ENCODE measurements at places on chromosomes 5 and 9.

DNA sequence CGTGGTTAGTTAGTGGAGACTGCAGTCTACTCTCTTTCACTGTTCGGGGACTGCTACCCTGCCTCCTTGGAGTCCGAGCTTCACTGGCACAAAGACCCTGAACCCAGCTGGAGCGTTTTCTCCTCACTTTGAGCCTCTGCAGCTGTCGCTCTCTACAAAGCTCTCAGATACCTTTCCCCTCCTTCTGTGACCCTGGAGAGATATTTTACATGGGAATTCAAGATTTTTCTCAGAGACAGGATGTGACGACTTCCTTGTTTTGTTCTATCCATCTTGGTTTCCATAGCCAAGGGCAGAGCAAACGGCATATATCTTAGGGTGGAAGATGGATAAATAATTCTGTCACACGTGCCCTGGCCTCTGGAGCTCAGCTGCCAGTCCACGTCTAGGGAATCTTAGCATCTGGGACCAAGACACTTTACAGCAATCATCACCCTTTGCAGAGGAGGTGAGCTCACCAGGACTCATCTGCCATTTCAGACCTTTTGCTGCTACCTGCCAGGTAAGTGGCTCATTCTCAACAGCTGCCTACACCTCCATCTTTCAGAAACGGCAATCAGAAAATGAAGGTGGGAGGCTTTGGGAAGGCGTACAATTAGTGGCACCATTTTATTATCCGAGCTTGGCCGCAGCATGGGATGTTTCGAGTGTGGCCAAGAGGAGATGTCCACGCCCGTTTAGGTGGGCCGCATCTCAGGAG, at the start of gene BTNL9:
TSS of gene BTNL9 (plus strand) at position 336 of the 700 bp plus-strand sequence. CDS start 5,224 bp downstream, outside the sequence.
- no peak for DNase-seq

DNA sequence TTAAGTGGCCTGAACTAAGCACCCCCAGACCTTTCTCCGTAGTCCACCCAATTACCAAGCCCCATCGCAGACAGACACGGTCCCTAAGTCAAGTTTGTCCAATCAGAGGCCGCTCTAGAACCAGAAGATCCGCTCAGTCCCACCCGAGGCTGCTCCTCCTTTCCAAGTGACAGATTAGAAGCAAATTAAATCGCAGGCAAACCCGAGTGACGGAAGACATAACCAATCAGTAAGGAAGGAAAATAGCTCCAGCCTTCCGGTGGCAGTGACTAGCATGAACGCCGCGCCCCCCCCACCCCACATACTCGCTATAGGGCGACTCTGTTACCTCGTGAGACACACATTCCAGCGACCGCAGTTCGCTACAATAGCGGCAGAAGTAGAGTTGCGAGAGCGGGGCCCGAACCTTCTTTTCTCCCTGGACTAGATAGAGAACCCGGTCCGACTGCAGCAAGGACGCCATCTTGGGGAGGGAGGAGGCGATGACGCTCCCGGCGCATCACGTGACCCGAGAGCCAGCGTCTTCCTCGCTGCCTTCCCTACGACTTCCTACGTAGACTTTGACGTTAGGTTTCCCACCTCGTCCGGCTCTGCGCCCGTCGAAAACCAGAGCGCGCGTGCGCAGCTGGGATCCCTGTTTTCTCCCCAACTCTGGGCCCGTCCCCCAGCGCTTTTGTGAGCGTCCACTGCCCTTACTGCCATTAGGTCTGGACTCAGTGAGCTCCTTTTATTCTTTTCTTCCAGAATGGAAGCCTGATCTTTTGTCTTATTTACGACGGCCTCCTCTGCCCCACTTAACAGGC, at the start of gene DCTN4:
TSS of gene DCTN4 (minus strand) at position 487 of the 803 bp plus-strand sequence. CDS start at position 463, 24 bp downstream.
- peak; percentile 91 for DNase-seq

DNA sequence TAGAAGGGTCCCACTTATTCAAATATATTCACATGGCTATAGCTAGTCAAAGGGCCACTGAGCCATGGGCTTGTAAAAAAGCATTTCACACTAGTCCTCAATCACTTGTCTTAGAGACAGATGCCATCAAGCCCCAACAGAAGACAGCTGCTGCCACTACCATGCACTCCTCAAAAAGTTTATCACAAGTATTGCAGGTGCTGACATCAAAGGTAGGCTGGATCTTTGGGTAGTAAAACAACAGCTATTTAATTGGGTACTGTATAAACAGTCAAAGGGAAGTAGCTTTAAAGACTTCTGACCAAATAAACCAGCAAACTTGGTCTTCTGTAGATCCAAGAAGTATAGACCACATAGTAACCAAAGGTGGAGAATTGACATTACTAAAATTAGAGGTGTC, 59.2 kb upstream of the FER start:
- DNase-seq, result no peak

- DNase-seq, result no peak
These were observed 290.5 kb upstream of the MEF2C start for GRCh38 chr5:89173528-89173927.

GRCh38 chr5:33235304-33235703, 205.5 kb upstream of the TARS1 start:
- DNase-seq, result no peak

GRCh38 chr9:137731947-137732813, 113.4 kb downstream of the EHMT1 start:
- no peak for DNase-seq

GRCh38 chr5:180526269-180526668, 32.1 kb downstream of the CNOT6 start:
- no peak for DNase-seq

DNA sequence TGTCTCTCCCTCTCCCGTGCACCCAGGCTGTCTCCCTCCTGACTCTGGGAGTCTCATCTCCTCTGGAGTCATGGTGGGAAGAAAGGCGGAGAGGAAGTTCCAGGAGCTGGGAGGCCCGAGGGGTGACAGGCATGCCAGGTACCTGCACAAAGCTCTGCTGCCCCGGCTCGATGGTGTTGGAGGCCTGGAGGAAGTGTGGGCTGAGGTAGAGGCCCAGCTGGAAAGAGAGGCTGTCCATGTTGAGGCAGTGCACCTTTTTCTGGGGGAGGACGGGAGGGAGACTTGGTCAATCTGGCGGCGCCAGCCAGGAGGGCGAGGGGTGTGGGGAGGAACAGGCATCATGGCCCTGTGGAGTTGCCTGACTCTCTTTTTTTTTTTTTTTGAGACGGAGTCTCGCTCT, 15.9 kb downstream of the FPGS start:
- DNase-seq, result no peak

DNA sequence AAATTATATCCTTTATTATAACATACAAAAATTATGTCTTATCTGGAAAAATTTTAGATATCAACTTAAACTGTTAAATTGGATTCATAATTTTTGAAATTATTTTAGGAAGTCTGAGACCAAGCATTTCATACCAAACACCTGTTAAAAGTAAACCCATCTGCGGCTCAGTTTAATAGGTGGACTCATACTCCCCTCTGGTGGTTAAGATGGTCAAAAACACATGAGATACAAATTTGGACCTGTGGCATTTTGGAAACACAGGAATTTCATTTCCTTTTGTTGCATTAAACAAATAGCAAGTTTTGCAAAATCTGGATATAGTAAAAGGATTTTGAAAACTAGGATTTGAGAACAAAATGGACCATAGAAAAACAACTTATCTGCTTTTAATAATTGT, 53.7 kb downstream of the RGMB start:
- no peak for DNase-seq

GRCh38 chr5:52760695-52761366, 26.9 kb upstream of the ITGA1 start:
- peak; percentile 16 for DNase-seq

GRCh38 chr5:148583421-148583965, 70.8 kb downstream of the HTR4 start:
- DNase-seq, result no peak

DNA sequence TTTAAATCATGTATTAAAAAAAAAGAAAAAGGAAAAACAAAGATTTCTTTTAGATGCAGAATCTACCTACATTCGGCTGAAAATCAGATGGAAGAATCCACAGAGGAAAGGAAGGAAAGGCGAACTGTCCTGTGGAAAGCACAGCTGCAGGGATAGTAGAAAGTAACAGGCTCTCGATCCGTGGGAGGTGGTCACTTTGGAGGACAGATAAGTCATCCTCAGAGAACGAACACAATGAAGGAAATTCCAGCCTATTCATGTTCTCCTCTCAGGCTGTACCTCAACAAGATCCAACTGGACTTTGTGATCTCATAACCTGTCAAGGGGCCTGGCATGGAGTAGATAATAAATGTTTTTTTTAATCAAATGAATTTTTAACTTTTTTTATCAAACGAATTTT, 72.8 kb downstream of the NR6A1 start:
- no peak for DNase-seq

DNA sequence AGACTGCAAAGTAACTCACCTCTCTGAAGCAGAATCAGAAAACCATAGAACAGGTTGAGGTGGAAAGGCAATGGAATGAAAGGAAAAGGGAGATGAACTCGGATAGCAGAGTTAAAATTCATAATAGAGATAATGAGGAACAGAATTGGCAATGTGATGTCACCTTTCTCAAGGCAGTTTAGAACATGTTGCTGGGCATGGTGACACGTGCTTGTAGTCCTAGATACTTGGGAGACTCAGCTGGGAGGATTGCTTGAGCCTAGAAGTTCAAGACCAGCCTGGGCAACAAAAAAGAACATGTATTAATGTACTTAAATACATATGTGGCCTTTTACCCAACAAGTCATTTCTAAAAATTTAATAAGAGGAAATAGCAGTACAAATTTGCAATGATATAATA, 81.6 kb upstream of the MIER3 start:
- DNase-seq, result no peak

GRCh38 chr5:168819004-168819621, 239.9 kb upstream of the PANK3 start:
- DNase-seq, result no peak

GRCh38 chr9:35516479-35516878, 26.6 kb downstream of the RUSC2 start:
- DNase-seq, result no peak

- DNase-seq, result no peak
These were observed 2.9 kb upstream of the VDAC1 start for GRCh38 chr5:134007581-134008265.

- no peak for DNase-seq
These were observed 76.4 kb downstream of the TTLL11 start for GRCh38 chr9:122016744-122017143.

DNA sequence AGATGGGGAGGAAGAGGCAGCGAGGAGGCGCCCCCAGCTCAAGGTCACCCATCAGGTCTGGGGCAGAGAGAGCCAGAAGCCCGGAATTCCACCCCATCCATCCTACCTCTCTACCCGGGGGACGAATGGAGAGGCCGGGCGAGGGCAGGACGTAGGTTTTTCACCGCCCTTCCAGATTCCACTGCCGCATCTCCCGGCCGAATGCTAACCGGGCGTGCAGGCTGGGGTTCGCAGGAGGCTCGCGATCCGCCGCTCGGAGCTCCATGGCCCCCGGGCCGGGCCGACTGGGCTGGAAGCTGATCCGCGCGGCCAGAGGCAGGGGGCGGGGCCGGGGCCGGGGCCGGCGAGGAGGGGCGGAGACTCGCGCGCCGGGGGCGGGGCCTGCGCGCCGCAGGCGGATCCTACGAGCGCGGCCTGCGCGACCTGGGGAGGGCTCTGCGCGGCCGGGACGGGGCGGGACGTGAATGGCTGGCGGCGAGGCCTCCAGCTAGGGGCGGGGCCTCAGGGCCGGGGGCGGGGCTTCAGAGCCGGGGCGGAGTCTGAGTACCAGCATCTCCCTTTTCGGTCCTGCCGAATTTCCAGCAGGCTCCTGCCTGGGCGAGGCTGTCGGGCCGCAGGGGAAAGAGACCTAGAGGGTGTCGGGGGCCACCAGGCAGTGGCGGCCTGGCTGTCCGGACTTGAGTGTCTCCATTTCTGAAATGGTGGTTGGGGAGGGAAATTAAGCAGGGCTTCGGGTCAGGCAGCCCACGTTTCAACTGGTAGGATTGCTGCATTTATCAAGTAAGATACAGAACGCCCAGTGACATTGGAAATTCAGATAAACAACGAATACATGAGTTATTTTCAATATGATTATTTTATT, at the start of gene ST6GALNAC4:
TSS of gene ST6GALNAC4 (minus strand) at position 322 of the 862 bp plus-strand sequence. CDS start 622 bp downstream, outside the sequence.
- peak; percentile 92 for DNase-seq

DNA sequence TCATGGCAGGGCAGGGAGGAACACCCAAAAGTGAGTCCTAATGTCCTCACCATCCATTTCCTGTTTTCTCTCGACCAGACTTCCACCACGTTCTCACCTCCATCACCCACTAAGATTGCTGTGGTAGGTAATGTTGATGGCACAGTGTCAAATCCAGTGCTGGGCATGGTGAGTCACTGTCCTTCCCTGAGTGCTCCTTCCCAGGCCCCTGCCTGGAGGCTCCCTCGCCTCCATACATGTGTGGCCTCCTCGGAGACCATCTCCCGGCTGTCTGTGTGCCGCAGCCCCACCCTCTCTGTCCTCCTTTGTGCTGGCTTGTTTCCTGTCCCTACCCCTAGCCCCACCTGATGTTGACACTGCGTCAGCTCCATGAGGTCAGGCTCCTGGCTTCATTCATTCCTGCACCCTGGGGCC, 177.5 kb downstream of the SYK start:
- DNase-seq, result no peak

GRCh38 chr5:84253946-84254345, 130.7 kb downstream of the EDIL3 start:
- DNase-seq, result no peak

GRCh38 chr5:93164690-93165089, 416.3 kb downstream of the NR2F1-AS1 start:
- DNase-seq, result no peak

DNA sequence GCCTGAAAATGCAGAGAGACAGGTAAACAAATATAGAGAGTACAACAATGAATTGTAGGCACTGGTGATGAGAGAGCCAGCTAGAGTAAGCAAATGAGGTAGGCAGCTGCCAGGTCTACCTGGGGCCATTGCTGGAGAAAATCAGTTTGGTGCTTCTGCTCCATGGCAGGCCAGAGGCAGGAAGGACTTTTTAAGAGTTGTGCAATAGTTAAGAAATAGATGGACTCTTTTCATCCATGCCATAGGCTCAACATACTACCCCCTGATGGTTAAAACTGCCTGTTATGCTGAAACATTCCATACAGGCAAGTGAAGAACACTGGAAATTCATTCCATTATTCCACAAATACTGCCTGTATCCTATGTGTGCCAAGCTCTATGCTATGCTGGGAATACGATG, 86.5 kb upstream of the CCDC112 start:
- no peak for DNase-seq

DNA sequence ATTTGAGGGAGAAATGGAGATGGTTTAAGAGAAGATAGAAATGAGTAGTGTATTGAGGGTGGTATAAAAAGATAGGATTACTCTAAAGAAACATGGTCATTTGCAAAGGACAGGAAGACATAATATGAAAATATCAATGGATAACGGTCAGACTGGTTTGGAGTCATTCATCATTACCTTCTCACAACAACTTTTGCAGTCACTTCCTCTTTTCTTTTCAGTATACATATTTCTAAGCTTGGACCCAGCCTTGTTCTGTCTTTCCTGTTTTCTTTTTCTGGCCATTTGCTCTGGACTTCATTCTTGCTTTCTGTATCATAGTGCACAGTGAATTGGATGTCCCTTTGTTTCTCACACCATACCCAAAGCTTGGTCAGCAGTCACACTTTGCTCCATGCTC, 966.5 kb upstream of the TYRP1 start:
- no peak for DNase-seq

GRCh38 chr5:74333430-74333829, 307.1 kb downstream of the ENC1 start:
- DNase-seq, result no peak
